ENCODE measurements at places on chromosomes 1 and 21.

DNA sequence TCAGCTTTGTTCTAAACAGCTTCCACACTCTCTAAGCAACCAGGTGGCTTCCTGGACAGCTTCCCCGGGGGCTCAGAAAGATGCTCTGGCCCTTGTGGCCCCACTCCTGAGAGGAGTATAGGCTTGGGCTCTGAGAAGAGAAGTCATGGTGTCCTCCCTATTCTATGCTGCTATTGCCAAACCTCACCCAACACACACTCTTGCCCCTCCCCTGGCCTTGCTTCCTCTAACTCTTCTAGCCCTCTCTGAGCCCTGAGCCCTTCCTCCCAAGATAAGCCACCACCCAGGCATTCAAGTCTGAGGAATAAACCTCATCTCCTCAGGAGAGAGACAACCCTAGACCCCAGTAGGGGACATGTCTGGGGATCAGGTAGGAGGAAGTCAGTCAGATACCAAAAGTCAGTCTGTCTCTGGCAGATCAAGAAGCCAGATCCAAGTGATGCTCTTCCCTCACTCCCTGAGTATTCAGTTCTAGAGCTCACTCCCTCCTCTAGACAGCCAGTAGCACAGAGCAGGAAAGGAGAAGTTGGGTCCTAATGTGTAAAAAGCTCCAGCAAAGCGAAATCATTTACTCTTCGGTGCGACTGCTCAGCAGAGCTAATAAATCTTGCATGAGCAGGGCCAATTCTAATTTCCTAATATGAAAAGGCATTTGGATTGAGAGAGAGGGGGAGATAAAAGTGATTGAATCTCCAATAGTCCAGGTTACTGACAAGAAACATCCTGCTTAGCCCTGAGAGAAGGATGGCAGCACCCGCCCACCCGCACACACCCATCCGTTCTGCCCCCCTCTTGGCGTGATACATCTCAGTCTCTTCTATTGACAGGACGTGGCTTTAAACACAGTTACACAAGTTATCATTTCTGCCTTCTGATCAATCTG is 50.5 kb downstream of the DMAP1 start:
- DNase-seq, result no peak

GRCh38 chr1:223074445-223075300 is 68.4 kb downstream of the TLR5 start:
- no peak for DNase-seq

GRCh38 chr1:87840767-87841166 is 512.1 kb downstream of the LMO4 start:
- no peak for DNase-seq

DNA sequence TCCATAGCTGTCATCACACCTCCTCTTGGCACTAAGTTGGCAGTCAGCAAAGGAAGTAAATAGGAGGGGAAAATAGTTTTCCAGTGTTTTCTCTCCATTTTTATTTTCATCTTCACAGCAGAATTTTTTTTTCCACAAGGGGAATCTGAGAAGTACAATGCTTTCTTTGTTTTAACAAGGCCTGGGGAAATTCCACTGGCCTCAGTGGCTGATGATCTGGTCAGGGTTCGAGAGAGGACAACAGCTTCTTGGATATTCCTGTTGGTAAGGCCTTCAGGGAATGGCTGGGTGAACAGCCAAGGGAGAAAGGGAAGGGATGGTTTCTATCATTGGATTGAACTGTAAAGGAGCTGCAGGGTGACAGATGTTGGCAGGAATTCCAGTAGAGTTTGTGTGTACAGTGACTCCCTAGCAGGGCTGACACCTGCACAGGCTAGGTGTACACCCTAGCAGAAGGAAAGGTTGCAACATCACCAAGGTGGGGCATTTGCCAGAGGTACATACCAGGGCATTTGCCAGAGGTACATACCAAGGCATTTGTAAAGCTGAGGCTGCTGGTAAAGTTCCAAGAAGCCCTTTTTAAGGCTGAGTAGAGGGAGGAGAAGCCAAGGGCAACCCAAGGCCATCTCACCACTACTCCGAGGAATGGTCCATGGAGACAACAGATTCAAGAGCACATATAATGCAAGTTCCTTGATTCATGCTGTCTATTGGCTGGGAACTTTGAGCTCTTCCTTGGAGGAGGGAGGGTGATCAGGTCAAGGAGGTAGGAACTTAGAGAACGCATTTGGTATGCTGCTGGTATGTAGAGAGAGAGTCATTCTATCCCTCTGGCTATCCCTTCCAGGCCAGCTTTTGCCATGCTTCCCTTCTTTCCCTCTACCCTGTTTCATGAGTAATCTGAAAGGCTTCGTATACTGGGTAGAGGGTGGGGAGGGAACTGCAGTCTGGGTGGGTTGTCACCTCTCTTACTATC is 3.1 kb downstream of the GJA5 start:
- no peak for DNase-seq

GRCh38 chr1:14929547-14930246 is 223.8 kb upstream of the TMEM51 start:
- no peak for DNase-seq

DNA sequence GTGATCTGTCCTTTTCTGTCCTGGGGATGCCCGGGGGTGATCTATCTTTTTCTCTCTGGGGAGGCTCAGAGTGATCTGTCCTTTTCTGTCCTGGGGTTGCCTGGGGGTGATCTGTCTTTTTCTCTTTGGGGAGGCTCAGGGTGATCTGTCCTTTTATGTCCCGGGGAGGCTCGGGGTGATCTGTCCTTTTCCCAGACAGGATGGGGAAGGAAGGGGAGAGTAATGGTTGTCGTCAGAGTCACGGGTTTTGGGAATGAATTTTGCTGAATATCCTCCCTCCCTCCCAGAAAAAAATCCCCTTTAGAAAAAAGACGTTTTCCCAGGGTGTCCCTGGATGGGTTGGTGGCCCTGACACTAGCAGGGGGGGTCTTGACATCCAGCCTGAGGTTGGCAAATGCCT is 91.5 kb downstream of the ARHGEF10L start:
- DNase-seq, result no peak

GRCh38 chr1:74504125-74504932 is 8.1 kb downstream of the LRRC53 start:
- DNase-seq, result peak; percentile 25

DNA sequence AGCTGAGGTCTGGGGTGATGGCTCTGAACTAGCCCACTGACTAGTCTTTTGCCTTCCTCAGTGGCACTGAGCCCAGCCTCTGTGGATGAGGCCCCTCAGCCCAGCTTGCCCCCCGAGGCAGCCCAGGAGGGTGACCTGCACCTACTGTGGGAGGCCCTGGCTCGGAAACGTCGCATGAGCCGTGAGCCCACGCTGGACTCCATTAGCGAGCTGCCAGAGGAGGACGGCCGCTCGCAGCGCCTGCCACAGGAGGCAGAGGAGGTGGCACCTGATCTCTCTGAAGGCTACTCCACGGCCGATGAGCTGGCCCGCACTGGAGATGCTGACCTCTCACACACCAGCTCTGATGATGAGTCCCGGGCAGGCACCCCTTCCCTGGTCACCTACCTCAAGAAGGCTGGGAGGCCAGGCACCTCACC is 87.8 kb downstream of the TRIM11 start:
- DNase-seq, result no peak

DNA sequence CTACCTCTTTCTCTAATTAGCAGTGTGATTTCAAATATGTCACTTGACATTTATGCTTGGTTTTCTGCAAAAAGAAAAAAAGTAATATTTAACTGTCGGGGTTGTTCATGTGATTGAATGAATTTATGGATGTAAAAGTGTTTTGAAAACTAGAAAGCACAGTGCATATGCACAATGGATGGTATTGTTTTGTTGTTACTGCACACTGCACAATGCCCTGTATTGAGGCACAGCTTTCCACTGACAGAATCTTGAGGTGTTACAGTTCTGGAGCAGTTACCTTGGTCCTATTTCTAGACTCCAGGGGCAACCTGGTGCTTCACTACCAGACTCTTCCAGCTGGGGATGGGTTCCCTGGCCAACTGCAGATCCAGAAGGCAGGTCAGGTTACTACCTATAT is 116.8 kb upstream of the L1TD1 start:
- no peak for DNase-seq

GRCh38 chr1:16888860-16889816 is 6.6 kb upstream of the RNU1-2 start:
- peak; percentile 69 for DNase-seq

DNA sequence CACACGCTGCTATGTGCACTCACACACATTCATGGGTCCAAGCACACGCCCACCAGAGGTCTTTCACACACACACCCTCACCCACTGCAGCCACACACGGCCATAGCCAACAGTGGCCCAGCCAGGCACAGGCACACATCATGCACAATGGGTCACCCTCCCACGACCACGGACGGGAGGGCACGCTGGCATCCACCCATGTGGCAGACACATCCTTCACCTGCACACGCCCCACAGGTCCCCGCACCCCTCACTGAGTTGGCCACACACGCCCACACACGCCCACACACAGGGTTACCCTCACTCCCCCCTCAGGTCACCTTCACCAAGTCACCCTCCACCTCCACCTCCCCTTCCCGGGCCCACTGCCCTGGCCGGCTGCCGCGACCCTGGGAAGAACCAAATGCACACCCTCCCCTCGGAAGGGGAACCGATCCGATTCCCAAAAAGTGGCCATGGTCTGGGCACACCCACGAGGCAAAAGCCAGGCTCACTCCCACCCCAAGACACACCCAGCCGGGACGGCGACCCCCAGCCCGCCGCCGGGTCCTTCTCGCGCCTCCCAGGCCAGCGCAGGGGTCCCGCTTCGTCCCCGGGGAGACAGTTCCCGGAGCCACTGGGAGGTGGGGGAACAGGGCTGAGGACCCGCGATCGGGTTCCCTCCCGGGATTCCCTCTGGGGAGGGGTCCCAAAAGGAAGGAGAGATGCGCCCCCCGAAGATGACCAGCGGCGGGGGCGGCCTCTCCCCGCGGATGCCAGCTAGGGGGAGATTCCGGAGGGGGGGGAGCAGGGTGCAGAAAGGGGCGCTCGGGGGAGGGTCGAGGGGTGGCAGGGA is 860 bp downstream of the SDC3 start:
- DNase-seq, result no peak

DNA sequence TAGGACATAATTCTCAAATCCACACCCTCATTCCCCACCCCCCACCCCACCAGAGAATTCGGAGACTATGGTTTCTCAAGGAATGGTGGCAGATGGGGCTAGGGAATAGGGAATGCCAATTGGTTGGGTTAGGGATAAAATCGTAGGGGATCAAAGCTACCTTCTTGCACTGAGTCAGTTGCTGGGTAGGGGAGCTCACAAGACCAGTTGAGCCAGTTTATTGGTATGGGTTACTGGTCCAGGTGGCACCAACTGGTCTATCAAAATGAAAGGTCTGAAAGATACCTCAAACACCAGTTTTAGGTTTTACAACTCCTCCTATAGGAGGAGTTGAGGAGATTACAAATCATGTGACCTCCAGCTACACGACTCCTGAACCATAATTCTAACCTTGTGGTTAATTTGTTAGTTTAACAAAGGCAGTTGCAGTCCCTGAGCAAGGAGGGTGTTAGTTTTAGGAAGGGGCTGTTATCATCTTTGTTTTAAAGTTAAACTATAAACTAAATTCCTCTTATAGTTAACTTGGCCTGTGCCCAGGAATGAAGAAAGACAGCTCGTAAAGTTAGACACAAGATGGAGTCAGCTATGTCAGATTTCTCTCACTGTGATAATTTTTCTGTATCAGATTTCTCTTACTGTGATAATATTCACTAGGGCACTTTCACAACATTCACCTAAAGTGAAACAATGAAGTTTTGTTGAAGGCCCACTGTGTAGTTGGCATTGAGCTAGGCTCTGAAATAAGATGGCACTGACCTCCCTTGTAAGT is 2.5 kb downstream of the SHISAL2A start:
- DNase-seq, result no peak

- DNase-seq, result no peak
Measured at GRCh38 chr1:206588492-206588891, 23.8 kb downstream of the EIF2D start.

- no peak for DNase-seq
Measured at GRCh38 chr1:93768380-93768863, 86.8 kb upstream of the BCAR3 start.

- no peak for DNase-seq
Measured at GRCh38 chr1:15974855-15975254, 1.0 kb downstream of the ZBTB17 start.

DNA sequence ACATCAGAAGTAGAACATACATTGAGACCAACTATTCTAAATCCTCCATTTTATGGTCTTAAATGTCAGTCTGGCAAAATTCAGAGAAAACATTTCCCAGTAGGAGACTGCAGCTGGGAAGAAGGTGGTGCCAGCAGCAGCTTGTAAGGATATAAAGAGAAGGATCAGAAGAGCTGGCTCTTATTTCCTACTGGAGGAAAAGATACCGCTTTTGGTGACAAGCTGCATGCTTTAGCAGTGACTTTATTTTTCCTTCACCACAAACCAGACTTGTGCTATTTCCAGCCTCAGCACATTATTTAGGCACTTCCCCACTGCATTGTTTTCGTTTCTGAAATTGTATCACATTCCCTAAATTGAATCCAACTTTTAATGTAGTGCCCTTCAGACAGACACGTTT is 28.4 kb downstream of the RNF11 start:
- no peak for DNase-seq

GRCh38 chr1:30658014-30658336 is 65.4 kb downstream of the MATN1 start:
- DNase-seq, result no peak

- no peak for DNase-seq
Measured at GRCh38 chr1:164064501-164064900, 494.5 kb upstream of the PBX1 start.

- no peak for DNase-seq
Measured at GRCh38 chr1:210244746-210245367, 12.3 kb downstream of the SERTAD4 start.

- DNase-seq, result no peak
Measured at GRCh38 chr1:67626090-67626860, 58.7 kb upstream of the GADD45A start.

- DNase-seq, result no peak
Measured at GRCh38 chr1:42089246-42089645, 64.0 kb upstream of the GUCA2B start.

DNA sequence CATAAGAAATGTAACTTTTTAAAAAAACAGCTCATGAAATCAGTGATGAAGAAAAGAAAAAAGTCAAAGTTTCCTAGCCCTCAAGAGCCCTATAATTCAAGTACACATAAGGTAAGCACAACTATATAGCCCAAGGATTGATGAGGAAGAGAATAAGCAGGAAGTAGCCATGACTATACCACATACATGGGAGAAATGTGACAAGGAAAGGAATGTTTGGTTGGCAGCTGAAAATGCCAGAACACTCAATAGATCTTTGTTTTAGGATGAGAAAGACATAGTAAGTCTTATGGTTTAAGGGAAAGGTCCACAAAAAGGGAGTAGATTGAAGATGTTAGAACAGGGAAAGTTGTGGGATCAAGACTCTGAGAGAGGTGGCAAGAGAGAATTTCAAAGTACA is 5.7 kb downstream of the DOCK7 start:
- DNase-seq, result no peak

DNA sequence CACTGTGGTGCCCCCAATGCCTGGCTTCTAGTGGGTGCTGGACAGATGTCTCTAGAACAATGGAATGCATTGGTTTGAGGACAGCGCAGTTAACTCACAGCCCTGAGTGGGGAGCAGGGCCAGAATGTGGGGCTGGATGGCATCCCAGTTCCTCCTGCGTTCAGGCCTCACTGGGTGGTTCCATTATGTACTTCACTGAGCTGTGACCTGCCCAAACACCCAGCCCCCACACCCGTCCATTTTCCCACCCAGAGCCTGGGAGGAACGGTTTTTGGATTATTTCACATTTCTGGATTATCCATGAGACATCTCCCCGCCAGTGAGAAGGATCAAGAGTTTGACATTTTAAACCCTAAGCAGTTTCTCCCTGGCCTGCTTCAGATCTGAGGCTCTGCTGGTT is 55.3 kb upstream of the WASF2 start:
- DNase-seq, result no peak

GRCh38 chr1:40973912-40974311 is 5.6 kb upstream of the CTPS1 start:
- no peak for DNase-seq

- no peak for DNase-seq
Measured at GRCh38 chr1:35947547-35947946, 16.6 kb downstream of the AGO3 start.
